T-helper 17 cell (primary cell): ENCODE measurements at places on chromosomes 2 and 18.

GRCh38 chr18:8730080-8730827, 24.9 kb downstream of the MTCL1 start:
- H3K27ac ChIP-seq = no peak overlapping the region
- DNase-seq = no peak
- peaks cover 11% of the 10 kb centered on the region for H3K27me3 ChIP-seq
- H3K36me3 ChIP-seq = peaks cover 2% of the 10 kb centered on the region
- H3K4me3 ChIP-seq = no peak overlapping the region
- H3K4me1 ChIP-seq = peaks cover 11% of the 10 kb centered on the region

DNA sequence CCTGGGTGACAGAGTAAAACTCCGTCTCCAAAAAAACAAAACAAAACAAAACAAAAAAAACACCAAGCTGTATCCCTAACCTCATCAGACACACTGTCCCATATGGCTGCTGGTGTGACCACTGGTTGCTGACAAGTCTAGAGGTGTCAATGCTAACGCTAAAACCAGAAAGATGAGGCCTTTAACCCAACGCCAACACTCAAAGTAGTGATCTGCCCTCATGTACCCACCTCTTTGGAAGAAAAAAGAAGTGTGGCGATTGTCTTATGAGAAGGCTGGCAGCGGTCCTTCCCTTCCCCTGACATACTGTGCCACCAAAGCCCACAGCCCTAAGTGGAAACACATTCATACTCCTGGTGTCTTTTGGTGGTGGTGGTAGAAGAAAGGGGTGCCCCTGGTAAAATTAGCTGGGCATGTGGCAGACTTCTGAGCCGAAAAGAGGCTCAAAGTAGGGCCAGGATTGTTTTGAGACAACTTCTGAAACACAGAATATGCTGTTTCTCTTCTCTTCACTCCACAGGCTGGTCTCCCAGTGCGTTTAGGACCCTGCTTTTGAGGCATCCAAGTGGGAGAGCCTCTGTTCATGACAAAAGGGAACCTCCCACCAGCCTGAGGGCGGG, 9.8 kb downstream of the SERTAD2 start:
- no peak for DNase-seq
- H3K36me3 ChIP-seq = no peaks in the 10 kb centered on the region
- peak overlapping the region; percentile 90 for H3K4me3 ChIP-seq
- no peaks in the 10 kb centered on the region for H3K27me3 ChIP-seq

DNA sequence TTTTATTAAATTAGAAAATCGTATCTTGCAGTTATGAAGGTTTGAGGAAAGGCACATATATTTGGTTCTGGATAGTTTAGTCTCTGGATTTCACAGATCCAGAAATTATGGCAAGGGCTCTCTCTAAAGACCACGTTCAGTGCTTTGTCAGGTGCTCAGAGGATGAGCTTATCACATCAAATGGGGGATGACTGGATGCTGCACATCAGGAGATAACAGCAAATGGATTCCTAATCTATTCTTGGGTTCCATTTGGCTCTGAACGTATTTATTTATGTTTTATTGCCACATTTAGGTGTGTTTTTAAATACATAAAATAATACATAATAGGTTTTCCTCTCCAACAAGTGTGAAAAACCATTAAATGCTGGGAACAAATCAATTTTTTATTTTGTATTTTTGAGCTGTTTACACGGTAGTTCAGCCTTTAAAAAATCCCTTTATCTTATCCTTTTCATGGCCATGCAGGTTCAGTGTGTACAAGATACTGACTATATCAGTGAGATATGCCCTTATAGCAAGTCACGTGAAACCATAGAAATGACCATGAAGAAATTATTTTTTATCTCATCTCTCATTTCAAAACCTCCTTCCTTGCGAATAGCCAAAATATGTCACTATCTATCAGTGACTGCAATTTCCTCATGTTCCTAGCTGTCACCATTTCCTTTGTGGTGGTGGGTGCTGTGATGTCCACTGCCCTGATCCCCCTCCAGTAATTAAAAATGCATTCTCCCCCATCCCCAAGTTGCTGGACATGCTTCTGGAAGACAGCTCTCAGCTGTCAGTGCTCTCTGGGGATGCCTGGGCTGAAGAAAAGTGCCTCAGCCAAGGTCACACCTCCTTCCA, 25.9 kb upstream of the CXCR4 start:
- DNase-seq = no peak
- H3K4me1 ChIP-seq = peaks cover 16% of the 10 kb centered on the region
- no peaks in the 10 kb centered on the region for H3K36me3 ChIP-seq
- no peak overlapping the region for H3K27ac ChIP-seq
- no peak overlapping the region for H3K4me3 ChIP-seq

DNA sequence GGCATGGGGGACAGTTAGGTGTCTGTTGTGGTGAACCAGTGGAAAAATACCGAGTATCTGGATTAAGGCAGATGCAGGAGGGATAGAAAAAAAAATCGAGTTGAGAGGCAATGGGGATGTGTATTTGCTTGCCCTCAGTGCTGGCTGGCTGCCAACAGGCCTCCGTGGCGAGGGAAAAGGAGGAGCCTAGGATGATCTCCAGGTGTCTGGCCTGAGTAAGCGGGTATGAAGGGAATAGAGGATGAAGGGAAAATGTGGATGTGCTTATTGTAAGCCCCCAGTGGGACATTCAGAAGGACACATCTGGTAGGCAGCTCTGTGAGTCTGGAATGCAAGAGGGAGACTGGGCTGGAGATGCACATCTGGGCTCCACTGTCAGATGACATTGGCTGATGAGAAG, 22.8 kb downstream of the KCNS3 start:
- no peaks in the 10 kb centered on the region for H3K4me1 ChIP-seq
- peaks cover 2% of the 10 kb centered on the region for H3K36me3 ChIP-seq

GRCh38 chr2:159895258-159896065, 97.5 kb upstream of the CD302 start:
- peaks cover 12% of the 10 kb centered on the region for H3K36me3 ChIP-seq
- no peak overlapping the region for H3K4me3 ChIP-seq
- peak overlapping the region; percentile 74 for H3K27ac ChIP-seq
- no peaks in the 10 kb centered on the region for H3K27me3 ChIP-seq

GRCh38 chr2:15967415-15968279, 27.3 kb downstream of the MYCN start:
- peaks cover 5% of the 10 kb centered on the region for H3K27me3 ChIP-seq
- H3K27ac ChIP-seq = no peak overlapping the region
- peaks cover 19% of the 10 kb centered on the region for H3K4me1 ChIP-seq

GRCh38 chr2:152584301-152584700, 133.0 kb downstream of the PRPF40A start:
- H3K36me3 ChIP-seq = no peaks in the 10 kb centered on the region
- no peak overlapping the region for H3K27ac ChIP-seq
- no peak for DNase-seq
- H3K4me3 ChIP-seq = no peak overlapping the region
- H3K4me1 ChIP-seq = no peaks in the 10 kb centered on the region

GRCh38 chr2:101828673-101829334, 131.3 kb downstream of the MAP4K4 start:
- no peaks in the 10 kb centered on the region for H3K27me3 ChIP-seq
- H3K36me3 ChIP-seq = peaks cover 11% of the 10 kb centered on the region
- H3K4me1 ChIP-seq = peaks cover 42% of the 10 kb centered on the region
- no peak for DNase-seq

- DNase-seq = no peak
- no peaks in the 10 kb centered on the region for H3K27me3 ChIP-seq
- H3K27ac ChIP-seq = peak overlapping the region; percentile 11
- peaks cover 27% of the 10 kb centered on the region for H3K4me1 ChIP-seq
These were observed 69.7 kb downstream of the EPHA4 start for GRCh38 chr2:221502270-221503010.

DNA sequence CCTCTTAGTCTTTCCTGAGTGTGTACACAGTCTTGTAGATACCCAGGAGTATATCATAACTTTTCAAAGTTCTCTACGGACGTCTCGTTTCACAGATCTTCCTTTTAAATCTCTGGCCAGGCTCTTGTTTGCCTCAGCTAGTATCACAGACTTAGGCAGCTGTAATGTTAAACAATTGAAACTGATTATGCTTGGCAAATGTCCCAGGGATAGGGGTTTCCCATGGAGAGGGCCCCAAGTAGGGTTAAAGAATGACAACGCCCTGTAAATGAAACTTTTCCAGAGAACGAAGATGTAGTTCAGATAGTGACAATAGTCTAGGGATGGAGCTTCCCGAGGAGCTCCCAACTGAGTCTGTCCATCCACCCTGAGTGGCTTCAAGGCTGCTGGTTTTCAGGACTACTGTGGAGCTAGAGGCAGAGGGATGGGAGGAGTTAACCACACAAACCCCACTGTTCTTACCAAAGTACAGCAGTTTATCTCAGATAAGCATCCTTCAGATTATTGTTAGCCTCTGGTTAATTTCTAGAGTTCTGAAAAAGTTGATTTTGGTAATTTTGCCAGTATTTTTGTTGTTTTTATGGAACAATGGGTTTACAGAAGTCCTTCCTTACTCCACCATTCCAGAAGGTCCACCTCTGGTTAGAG, 9.1 kb downstream of the NEURL3 start:
- H3K27me3 ChIP-seq = no peaks in the 10 kb centered on the region
- H3K36me3 ChIP-seq = no peaks in the 10 kb centered on the region
- H3K4me3 ChIP-seq = no peak overlapping the region
- no peak overlapping the region for H3K27ac ChIP-seq
- H3K4me1 ChIP-seq = peaks cover 5% of the 10 kb centered on the region
- DNase-seq = no peak

DNA sequence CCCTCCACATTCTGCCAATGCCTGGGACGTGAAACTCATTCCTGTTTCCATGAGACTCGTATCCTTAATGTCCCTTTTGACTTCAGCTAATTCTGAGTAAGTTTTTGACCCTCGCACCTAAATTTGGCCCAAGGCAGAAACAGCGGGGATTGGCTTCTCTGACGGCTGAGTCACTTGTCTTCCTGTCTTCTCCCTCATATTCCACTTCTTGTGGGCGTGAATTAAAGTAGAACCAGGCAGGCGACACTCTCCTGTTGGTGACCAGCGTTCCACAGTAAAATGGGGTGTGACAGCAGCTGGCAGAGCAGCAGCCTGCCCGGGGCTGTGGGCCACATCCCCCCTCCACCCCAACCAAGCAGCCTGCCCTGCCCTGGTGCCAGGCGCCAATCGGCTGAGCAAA, 15.5 kb downstream of the TTC32 start:
- DNase-seq = no peak
- H3K4me1 ChIP-seq = peaks cover 8% of the 10 kb centered on the region
- H3K27ac ChIP-seq = no peak overlapping the region
- no peaks in the 10 kb centered on the region for H3K27me3 ChIP-seq
- no peak overlapping the region for H3K4me3 ChIP-seq

- H3K4me3 ChIP-seq = no peak overlapping the region
- H3K27ac ChIP-seq = no peak overlapping the region
- H3K27me3 ChIP-seq = no peaks in the 10 kb centered on the region
These were observed 19.4 kb downstream of the BABAM2 start for GRCh38 chr2:27909901-27910300.

GRCh38 chr2:231597014-231597611, 4.4 kb downstream of the TEX44 start:
- no peak overlapping the region for H3K4me3 ChIP-seq
- no peak overlapping the region for H3K27ac ChIP-seq

GRCh38 chr2:239245107-239245506, 155.7 kb downstream of the HDAC4 start:
- H3K4me3 ChIP-seq = no peak overlapping the region
- peaks cover 47% of the 10 kb centered on the region for H3K4me1 ChIP-seq
- no peaks in the 10 kb centered on the region for H3K27me3 ChIP-seq
- peak overlapping the region; percentile 63 for H3K27ac ChIP-seq
- H3K36me3 ChIP-seq = no peaks in the 10 kb centered on the region

DNA sequence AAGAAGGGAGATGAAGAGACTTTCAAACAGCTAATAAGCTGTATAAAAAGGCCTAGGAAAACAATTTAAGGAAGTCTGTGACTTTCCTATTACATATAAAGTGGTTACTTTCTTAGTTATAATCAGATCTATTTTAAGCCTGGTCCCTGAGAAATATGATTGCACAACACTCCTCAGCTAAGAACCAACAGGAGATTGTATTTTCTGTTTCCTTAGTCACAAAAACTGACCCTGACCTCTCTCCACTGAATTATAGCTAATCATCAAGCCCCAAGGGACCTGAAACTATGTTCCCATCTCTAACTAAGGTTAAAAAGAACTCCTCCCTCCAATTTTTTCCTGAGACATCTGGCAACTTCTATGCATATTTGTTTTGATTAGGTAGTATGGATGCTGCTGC, 106.9 kb downstream of the ROCK1 start:
- H3K27ac ChIP-seq = peak overlapping the region; percentile 45
- H3K4me1 ChIP-seq = peaks cover 7% of the 10 kb centered on the region
- no peak for DNase-seq
- no peaks in the 10 kb centered on the region for H3K27me3 ChIP-seq
- peaks cover 7% of the 10 kb centered on the region for H3K36me3 ChIP-seq

- peaks cover 37% of the 10 kb centered on the region for H3K4me1 ChIP-seq
- H3K36me3 ChIP-seq = peaks cover 6% of the 10 kb centered on the region
- peak overlapping the region; percentile 49 for H3K27ac ChIP-seq
- H3K4me3 ChIP-seq = no peak overlapping the region
- no peak for DNase-seq
These were observed 344.6 kb downstream of the ARHGAP15 start for GRCh38 chr2:143473820-143474219.

GRCh38 chr2:33212151-33212550, 264.3 kb upstream of the RASGRP3 start:
- H3K4me1 ChIP-seq = peaks cover 4% of the 10 kb centered on the region
- DNase-seq = no peak
- H3K4me3 ChIP-seq = no peak overlapping the region
- H3K36me3 ChIP-seq = no peaks in the 10 kb centered on the region
- no peak overlapping the region for H3K27ac ChIP-seq

DNA sequence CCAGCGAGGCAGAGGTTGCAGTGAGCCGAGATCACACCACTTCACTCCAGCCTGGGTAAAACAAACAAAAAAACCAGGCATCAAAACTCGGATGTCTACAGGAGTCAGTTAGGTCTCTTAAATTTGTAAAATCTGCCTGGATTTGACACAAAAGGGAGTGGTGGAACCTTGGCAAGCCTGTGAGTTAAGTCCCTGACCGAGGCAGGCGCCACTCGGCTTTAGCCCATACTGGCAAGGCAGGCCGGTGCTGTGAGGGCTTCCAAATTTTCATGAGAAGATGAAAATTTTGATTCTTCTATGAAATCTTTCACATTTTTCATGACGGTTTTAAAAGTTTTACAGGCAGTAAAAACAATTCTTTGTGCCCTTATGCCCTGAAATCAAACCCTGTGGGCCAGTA, 165.8 kb downstream of the FMNL2 start:
- no peak overlapping the region for H3K4me3 ChIP-seq
- no peaks in the 10 kb centered on the region for H3K36me3 ChIP-seq
- H3K27ac ChIP-seq = no peak overlapping the region
- H3K27me3 ChIP-seq = peaks cover 45% of the 10 kb centered on the region

GRCh38 chr2:159573846-159574606, 42.3 kb downstream of the BAZ2B start:
- H3K27me3 ChIP-seq = no peaks in the 10 kb centered on the region
- H3K36me3 ChIP-seq = no peaks in the 10 kb centered on the region
- H3K27ac ChIP-seq = no peak overlapping the region
- no peak for DNase-seq
